Tongue (tissue), 3 donors: ENCODE measurements at places on chromosomes 11 and 22.

DNA sequence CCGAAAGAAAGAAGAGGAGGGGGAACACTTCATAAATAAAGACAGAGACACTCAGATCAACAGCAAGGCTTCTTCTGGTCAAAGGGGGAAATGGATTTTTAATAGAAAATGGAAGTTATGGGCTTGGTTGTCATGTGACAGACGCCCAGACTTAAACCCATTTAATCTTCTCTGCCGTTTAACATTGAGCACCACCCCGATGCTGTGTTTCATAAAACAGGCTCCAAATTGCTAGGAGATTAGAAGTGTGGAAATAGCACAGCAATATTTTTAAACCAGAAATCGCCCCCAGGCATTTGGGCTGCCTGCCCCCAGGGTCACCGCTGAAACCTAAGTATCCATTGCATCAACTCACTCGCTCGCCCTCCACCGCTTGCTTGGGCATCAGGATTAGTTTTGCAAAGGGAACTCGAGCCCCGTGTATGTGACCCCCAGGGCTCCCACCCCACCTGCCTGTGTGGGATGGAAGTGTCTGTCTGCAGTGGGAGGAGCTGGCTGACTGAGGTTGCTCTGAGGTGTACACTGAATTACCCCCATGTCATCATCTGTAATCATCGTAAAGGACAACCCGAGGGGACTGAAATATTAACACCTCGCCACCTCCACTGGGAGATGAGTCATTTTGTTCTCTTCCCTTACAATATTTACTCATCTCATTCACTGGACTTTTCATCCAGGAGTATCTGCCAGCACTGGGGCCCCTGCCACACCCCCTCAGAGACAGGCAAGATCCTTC is 10.7 kb downstream of the DSCAML1 start:
- no peak for DNase-seq

DNA sequence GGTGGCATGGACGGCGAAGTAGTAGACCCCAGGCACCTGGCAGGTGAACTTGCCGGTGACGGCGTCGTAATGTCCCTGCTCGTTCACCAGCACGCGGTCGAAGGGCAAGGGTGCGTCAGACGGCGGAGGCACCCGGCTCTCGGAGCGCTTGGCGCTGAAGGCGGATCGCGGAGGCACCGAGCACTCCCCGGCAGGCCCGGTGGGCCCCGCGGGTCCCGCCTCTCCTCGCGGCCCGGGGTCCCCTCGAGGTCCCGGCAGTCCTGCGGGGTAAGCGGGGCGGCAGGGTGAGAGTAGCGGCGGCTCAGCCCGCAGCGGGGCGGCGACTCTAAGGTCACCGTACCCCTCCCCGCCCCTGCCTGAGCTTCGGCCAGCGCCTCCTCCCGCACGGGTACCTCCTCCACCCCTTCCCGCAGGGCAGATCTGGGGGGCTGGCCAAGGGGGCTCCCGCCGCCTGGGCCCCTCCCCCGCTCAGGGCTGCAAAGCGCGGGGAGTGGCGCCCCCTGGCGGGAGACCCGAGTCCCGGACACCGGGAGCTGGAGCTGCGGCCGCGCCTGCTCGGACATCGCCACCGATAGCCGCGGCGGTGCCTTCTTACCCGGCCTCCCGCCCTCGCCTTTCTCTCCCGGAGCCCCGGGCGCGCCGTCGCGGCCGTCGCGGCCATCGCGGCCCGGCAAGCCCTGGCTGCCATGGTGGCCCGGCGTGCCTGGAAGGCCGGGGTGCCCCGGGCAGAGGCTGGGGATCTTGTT is 921 bp downstream of the C1QTNF5 start:
- peak; percentile 81 for DNase-seq

DNA sequence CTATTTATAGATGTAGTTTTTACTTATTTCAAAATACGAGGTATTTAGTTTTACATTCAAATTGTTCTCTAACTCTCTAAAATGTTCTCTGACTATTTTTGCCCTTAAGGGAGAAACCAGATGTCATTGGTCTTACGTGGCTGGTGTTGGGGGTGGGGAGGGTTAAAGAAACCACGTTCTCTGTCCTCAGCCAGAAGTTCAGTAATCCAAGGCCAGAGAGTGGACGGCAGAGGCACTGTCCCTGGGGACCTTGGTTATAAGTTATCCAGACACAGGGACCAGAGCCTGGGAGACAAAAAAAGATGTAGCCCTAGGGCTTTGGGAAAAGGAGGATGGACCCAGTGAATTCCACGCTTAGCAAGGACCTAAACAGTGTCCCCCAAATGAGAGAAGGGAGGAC is 706 bp upstream of the OR51E1 start:
- DNase-seq = no peak

GRCh38 chr11:44333271-44334218 is 23.6 kb upstream of the ALX4 start:
- DNase-seq = no peak

GRCh38 chr11:34478845-34479663 is 34.5 kb downstream of the ELF5 start:
- DNase-seq = no peak

DNA sequence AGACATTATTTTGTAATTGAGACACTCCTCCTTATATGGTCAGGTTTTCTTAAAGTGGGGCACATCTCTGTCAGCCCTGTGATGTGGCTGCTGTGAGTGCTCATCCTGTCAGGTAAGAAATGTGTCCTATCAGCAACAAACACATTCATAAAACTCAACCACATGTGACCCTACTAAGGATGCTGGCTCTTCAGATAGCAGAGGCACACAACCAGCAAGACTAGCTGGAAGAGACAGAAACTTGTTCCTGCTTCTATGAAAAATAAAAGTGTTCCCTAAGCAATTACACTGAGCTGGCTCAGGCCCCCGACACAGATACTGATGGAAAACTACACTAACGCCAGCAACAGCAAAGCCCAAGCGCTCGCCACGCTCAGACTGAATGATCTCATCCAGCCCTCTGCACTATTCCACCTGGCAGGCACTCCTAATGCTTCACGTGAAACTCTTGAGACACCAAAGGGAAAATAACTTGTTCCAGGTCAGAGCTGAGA is 49.8 kb upstream of the CYP2D6 start:
- peak; percentile 68 for DNase-seq

DNA sequence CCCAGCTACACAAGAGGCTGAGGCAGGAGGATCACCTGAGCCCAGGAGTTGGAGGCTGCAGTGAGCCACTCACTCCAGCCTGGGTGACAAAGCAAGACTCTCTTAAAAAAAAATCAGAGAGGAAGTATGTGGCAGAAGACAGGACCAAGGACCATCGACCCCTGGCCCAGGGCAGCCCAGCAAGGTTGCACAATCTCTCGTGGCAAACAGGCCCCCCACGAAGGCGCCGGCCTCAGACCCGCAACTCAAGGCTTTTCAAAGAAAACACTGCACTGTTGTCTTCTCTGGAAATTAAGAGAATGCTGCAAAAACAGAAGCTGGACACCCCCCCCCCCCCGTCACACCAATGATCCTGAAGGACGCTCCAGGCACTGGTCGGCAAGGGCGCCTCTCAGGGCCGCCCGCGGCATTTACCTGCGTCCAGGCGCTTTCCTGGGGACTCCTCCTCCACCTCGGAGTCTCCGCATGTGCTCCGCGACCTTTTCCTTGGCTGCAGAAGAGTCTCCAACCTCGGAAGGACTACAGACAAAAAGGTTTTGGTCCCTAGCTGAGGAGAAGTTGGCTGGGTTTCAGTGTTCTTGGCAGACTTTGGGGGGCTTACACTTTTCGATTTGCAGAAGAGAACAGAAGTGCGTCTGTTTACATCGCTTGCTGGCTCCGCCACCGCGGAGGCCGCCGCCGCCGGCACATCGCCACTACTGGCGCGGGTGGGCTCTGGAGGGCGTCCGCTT is 40.5 kb downstream of the BRD1 start:
- DNase-seq = no peak

DNA sequence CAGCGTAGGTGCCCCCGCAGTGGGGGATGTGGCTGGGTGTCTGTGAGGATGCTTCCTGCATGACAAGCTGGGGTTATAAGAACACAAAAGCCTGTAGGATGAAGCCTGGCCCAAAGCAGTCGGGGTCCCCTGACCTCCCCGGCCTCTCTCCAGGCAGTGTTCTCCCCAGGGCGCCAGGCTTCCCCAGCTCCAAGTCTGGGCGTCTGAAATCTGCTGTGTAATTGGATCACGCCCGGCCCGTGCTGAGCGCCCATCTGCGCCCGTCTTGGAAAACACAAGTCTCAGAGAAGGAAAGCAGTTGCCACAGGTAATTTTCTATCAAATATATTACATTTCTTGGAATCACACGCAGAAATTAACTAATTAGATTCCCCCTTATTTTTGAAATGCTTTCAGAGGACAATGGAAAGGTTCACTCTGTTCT is 233.3 kb downstream of the CTTN start:
- no peak for DNase-seq
